Right kidney (tissue), 9 donors: ENCODE measurements at places on chromosomes 7 and 10.

DNA sequence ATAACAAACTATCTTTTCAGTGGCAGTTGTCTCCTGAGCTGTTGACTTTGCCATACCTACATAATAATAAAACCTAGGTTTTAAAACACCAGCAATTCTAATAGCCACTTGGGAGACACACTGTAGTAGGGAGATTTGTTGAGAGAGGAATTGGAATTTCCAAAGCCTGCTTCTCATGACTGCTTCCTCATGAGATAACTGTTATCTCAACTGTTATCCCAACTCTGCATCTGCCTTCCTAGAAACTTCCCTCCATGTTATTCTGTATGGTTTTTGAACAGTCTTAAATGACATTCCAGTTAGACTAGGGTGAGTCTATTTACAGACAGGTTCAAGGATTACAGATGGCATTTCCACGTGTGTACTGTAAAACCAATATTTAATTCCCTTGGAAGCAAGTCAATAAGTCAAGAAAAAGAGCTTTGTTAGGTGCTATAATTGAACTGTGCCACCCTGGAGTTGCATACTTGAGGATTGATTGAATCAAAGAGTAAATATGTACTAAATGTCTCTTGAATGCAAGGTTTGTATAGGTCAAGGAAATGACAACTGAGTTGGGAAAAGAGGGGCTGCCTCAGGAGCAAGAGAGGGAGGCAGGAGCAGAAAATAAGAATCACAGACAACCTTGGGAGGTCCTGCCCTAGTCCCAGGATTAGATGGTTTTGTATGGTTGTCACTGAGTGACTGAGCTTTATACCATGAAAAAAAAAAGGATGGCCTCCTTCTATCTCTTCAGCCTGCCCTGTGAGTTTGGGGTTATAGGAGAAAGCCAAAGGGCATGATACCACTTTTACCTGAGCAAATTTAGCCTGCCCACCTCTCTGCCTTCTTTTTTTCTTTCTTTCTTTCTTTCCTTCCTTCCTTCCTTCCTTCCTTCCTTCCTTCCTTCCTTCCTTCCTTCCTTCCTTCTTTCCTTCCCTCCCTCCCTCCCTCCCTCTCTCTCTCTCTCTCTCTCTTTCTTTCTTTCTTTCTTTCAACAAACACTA, 9.9 kb upstream of the TM9SF3 start:
- no peak for DNase-seq

GRCh38 chr10:6603142-6604125, 23.4 kb upstream of the PRKCQ start:
- no peak for DNase-seq

DNA sequence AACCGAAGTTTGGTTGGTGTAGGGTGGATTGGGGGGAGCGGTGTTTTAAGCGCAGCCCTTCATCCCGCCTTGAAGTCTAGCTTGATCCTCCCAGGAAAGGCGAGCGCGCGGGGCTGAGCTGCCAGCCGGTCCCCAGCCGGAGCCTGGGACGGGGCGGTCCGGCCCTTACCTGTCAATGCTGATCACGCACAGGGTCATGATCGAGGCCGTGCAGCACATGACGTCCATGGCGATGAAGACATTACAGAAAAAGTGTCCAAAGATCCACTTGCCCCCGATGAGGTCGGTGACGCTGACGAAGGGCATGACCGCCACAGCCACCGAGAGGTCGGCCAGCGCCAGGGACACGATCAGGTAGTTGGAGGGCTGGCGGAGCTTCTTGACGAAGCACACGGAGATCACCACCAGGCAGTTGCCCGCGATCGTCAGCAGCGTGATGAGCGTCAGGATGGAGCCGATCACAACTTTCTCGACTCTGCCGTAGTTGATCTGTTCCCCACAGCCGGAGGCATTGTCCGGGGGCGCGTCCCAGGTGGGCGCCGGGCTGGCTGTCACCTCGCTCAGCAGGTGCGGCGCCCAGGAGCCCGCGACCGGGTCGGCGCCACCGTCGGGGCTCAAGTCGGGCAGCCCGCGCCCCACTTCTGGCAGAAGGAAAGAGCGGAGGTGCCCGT, 740 bp downstream of the HTR7 start:
- no peak for DNase-seq

DNA sequence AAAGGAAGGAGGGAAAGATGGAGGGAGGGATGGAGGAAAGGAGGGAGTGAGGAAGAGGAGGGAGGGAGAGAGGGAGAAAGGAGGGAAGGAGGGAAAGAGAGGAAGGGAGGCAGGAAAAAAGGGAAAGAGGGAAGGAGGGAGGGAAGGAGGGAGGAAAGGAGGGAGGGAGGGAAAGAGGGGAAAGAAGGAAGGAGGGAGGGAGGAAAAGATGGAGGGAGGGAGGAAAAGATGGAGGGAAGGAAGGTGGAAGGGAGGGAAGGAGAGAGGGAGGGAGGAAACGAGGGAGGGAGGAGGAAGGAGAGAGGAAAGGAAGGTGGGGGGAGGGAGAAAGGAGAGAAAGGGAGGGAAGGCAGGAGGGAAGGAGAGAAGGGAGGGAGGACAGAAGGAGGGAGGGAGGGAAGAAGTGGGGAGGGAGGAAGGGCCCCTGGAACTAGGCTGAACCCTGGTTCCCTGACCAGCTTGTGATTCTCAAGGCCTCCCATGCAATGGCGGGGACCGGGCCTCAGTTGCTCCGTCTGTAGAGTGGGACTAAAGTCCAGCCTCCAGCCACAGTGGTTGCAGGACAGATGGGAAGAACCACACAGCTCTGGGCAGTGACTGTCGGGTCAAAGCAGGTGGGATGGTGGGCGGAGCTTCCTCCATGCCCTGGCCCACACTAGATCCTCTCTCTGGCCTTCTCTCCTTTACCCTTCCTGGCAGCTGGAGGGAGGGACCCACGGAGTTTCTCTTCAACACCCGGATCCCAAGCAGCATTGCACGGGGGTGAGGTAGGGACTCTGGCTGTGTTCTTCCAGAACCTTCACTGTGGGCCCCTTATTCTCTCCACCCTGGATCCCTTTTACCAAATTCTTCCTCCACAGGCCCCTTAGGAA, 4.3 kb upstream of the TTYH3 start:
- no peak for DNase-seq

DNA sequence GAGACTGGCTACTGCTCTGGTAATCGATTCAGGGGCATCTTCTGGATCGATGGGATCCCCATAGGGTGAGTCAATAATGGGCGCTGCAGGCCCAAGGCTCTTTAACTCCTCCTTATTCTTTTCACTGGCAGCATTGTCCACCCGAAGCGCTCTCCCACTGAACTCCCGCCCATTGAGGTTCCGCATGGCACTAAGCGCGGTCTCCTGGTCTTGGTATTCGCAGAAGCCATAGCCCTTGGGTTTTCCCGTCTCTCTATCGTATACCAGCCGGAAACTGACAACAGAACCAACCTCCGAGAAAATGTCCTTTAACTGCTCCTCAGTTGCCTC, 285 bp downstream of the CSTF2T start:
- no peak for DNase-seq

DNA sequence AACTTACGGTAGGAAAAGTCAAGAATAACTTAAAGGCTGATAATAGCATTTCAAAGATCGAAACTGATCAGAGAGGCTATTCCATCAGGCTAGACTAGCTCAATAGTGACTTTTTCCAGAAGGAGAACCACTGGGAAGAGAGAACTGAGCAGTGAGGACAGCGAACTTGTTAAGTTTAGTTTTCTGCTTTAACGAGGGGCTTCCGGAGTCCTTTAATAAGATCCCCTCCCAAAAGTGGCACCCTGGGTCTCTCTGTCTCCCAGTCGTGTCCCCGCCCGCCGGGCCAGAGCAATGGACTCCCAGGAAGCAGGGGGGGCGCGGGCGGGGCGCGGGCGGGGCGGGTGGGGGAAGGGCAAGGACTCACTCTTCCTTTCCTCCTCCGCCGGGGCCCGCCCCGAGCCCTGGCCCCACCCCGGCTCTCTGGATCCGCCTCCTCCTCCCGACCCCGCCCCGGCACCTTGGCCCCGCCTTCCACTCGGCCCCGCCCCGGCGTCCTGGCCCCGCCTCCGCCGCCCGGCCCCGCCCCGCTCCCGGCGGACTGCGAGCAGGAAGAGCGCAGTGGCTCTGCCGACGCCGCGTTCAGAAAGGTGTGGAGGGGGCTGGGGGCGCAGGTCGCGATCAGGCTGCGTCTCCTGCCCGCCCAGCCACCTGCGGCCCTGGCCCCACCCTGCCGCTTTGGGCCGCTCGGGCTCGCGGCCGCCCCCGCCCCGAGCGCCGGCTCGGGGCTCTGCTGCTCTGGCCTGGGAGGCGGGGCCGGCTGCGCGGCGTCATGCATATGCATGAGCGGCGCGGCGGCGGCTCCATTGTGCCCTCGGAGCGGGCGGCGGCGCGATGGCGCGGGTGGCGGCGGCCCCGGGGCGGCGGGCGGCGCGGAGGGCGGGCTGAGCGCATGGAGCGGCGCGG, at the start of gene ZMIZ2:
Gene ZMIZ2, plus strand, starts transcription at position 803 of the 903 bp plus-strand sequence. CDS start 7,403 bp downstream, outside the sequence.
- peak; percentile 89 for DNase-seq

DNA sequence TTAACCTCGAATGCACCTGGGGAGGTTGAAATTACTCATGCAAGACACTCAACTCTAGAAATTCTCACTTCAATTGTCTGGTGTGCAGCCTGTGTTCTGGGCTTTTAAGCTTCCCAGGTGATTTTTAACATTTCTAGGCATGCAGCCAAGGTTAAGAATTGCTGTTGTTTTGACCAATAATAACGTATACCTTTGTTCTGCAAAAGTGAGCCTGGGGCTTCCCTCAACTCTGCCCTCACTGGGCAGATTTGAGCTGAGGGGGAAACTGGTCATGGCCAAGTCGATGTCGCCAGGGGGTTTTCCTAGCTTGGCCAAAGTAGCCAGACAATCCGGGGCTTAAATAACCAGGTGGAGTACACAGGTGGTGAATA, 568 bp downstream of the PRSS2 start:
- DNase-seq: no peak

DNA sequence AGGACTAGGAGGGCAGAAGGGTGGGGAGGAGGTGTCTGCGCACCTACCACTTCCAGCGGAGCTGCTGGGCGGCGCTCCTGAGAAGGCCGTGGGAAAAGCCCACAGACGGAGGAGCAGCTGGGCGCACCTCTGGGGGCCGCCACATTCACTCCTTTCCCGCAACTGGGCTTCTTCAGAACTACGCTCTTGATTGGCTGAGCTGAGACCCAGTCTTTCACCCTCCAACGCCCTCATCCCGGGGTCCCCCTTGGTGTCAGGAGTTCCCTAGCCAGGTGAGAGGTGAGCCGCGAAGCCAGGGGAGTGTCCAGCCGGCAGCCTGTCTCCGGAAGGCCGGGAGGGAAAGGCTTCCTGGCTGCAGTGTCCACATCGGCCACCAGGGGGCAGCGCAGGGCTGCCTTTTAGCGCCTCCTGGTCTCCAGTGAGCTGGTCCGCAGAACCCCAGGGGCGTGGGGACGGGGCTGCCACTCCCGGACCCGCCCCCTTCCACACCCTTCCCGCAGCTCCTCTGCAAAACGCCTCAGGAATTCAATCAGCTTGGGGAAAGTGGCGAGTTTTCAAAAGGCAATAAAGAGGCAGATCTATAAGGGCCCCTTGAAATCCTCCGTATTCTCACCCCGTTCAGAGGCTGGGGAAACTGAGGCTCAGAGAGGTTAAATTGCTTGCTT, 98.8 kb downstream of the CHST15 start:
- DNase-seq: peak; percentile 84

GRCh38 chr10:105885495-105885894, 1244.4 kb downstream of the SORCS3 start:
- DNase-seq: no peak

GRCh38 chr10:38600146-38600545, 506.0 kb downstream of the ZNF37A start:
- no peak for DNase-seq

GRCh38 chr10:3264161-3264761, 91.7 kb upstream of the PITRM1 start:
- DNase-seq: peak; percentile 41

- DNase-seq: no peak
Measured at GRCh38 chr7:94344826-94345225, 49.9 kb upstream of the COL1A2 start.

GRCh38 chr7:107830420-107830819, 27.4 kb upstream of the SLC26A3 start:
- no peak for DNase-seq

GRCh38 chr7:92137557-92137956, 3.3 kb upstream of the CYP51A1 start:
- DNase-seq: peak; percentile 57

GRCh38 chr7:26683277-26683676, 181.1 kb downstream of the SKAP2 start:
- DNase-seq: no peak

GRCh38 chr7:117837841-117838240, 35.4 kb downstream of the CTTNBP2 start:
- no peak for DNase-seq

- no peak for DNase-seq
Measured at GRCh38 chr7:36710186-36710791, 14.0 kb downstream of the AOAH start.

DNA sequence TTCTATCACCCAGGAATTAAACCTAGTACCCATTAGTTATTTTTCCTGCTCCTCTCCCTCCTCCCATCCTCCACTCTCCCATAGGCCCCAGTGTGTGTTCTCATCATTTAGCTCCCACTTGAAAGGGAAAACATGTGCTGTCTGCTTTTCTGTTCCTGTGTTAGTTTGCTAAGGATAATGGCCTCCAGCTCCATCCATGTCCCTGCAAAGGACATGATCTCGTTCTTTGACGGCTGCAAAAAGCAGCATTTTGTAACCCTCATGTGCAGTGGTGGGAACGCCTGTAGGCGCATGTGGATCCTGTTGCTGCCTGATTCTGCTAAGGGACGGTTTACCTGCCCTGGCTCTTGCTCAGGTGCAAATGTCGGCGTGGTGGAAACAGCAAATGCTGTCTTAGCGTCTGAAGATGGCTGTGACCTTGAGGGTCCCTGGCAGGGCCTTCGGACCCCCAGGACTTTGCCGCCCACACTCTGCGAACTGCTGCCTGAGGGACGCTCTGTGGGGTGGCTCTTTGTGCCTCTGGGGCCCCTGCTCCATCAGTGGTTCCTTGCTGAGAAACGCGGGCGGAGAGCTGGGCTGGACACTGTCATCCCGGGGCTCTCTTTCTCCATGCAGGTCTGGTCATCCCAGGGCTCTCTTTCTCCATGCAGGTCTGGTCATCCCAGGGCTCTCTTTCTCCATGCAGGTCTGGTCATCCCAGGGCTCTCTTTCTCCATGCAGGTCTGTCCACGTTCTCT, 5.6 kb upstream of the MTG1 start:
- no peak for DNase-seq

DNA sequence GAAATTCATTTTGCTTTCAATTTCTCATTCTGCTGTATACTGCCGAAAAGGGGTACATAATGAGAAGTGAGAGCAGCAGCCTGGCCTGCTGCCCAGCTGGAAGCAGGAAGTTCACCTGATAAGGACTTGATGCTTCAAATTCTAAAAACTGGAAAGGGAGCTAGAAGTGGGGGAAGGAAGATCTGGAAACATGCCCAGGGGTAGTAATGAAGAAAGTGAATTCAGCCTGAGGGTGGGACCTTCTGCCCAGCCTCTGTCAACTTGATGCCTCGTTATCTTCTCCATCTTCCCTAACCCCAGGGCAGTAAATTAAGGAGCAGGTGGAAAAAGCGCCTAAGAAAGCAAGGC, 69.4 kb downstream of the ARMH3 start:
- no peak for DNase-seq

GRCh38 chr10:124403548-124403947, 15.2 kb downstream of the OAT start:
- DNase-seq: peak; percentile 42

GRCh38 chr7:97401398-97401797, 283.9 kb downstream of the SDHAF3 start:
- DNase-seq: no peak
